ENCODE measurements at places on chromosomes 2 and 18.

- no peak for DNase-seq
Measured at GRCh38 chr2:100739735-100740432, 80.1 kb upstream of the NPAS2 start.

DNA sequence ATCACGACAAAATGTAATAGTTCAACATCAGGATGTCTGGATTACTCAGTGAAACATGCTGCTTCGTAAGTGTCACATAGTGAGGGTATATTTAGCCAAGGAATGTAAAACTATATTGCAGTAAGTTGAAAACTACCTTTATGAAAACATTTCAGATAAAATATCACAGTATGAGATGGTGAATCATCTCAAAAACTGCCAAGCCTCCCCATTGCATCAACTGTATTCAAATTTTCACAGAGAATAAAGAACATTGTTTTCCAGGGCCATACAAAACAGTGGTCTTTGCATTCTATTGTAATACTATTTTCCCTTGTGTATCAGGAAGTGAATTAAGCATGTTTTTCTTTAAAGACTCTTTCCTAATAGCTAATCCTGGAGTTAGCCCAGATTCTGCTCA lies 47.6 kb upstream of the MSTN start:
- DNase-seq: no peak

DNA sequence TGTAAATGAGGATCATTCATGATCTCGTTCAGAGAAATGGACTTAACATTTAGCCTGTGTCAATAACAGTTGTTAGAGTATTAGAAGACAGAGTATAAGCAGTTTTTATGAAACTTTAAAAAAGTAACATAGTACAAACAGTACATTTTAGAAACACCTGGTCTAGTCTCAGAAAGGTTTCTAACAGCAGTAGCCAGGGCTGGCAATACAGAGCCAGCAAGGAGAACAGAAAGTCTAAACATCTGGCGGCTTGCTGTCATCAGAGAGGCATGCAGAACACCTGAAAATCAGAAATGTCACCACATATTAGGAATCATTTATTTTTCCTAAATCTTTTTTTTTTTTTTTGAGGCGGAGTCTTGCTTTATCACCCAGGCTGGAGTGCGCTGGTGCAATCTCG lies 50.1 kb downstream of the RPL31 start:
- DNase-seq: no peak

- no peak for DNase-seq
Measured at GRCh38 chr2:19574778-19575260, 216.4 kb upstream of the OSR1 start.

DNA sequence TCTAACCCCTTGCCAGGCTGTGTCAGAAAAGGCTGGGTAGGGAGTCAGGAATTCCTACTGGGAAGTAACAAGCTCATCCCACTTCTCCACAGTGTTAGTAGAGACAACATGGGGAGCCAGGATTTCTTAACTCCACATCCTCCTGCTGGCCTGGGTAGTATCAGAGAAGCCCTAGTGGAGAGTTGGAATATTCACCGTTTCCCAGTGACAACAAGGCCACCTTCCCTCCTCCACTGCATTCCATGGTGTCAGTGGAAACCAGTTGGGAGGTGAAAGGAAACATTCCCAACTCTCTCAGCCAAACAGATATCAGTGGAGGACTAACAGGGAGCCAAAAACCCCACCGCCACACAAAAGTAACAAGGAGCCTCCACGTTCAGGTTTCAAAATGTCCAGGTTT lies 41.2 kb downstream of the SRD5A2 start:
- DNase-seq: no peak

DNA sequence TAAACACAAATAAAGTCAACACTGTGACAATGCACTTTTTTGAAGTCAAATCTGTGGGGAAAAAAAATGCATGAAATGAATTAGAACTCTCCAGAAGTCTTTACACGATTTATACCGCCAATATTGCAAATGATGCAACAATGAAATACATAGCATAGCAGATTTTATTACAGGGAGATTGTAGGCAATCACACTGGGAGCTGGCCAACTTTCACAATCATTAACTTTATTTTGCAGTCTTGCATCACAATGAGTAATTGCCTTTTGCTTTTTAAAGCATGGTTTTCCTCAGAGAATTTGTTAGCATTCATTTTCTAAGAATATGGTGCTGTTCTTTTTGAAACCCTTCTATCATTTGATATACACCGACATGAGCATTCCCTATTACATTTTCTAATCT lies 366.4 kb upstream of the FSIP2 start:
- DNase-seq: no peak

DNA sequence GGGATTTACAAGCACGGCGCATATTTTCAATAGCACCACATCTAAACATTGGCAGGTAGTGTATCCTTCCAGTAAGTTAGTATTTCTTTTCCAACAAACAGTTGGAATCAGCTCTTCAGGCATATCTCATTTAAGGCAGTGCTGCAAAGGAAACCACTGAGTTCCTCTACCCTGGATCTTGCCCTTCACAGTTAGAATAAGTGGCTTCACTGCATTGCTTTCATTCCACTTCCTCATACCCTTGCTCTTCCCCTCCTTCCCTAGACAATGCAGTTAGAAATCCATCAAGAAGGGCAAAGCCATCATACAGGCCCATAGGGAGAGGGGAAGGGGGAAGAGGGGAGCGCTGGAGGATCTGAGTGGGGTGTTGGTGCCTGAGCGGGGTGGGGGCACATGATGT lies 173.7 kb downstream of the FBXO15 start:
- no peak for DNase-seq

GRCh38 chr2:37529830-37530415 lies 141.5 kb downstream of the CDC42EP3 start:
- DNase-seq: no peak

DNA sequence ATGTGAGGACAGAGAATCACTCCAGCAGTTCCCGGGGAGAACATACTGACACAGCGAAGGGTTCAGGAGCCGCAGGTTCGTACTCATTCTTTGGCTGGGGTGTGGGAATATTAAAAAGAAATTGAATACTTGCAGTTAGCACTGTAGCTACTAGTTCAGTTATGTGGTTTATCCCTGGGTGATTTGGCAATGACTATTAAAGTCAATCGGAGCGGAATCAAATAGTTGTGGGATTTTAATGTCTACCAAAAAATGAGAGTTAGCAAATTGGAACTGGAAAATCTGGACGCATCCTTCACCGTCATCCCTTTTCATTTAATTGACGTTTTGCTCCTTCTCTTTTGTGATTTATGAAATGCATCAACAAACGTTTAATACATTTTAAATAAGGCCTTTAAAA lies 50.8 kb downstream of the GBX2 start:
- no peak for DNase-seq

DNA sequence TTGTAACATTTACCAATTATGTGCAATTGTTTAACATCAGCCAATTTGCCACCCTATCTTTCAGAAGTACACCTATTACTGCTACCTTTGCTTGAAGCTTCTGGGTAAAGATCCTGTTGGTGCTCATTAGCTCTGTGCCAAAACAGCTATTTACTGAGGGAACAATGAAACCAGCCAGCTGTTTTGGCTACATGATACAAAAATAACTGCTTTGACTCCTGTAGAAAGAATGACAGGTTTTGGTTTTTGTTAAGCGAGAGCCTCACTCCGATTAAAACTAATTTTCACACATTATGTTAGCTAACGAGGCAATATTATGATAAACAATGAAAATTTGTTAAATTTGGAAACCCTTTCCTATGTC lies 907.0 kb downstream of the EPHA4 start:
- no peak for DNase-seq

- DNase-seq: no peak
Measured at GRCh38 chr2:62966991-62967390, 83.6 kb upstream of the OTX1 start.

GRCh38 chr2:235538981-235539380 lies 45.1 kb downstream of the AGAP1 start:
- DNase-seq: no peak

DNA sequence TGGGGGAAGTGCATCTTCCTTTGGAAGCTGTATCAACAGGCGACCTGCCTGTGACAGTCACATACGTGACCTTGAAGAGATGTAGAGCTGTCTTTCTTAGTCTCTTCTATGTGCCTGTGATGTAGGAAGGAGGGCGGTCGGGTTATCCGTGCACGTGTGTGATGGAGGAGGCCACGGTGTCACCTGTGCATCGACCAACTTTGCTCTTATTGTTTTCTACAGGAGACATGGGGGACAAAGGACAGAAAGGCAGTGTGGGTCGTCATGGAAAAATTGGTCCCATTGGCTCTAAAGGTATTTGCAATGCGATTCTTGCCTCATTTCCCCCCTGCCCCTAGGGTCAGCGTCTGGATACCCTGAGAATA lies 20.7 kb upstream of the ALLC start:
- DNase-seq: peak; percentile 35

DNA sequence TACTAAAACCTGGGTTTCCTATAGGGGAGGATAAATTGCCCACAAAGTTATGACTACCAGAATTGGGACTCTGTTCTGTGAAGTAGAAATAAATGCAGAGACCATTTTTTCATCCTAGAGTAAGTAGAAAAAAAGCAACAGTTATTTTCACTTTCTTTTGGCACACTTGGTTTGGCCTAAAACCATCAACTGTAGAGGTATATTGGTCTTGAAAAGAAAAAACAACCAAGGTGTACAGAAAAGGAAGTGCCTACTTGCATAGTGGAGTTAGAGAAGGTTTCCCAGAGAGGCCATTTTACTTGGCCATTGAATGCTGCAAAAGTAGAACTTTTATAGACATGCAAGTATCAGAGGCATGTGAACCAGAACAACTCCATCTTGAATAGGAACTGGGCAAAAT lies 89.4 kb upstream of the TACR1 start:
- DNase-seq: no peak

- peak; percentile 68 for DNase-seq
Measured at GRCh38 chr18:80210312-80211083, 36.8 kb downstream of the PARD6G start.

DNA sequence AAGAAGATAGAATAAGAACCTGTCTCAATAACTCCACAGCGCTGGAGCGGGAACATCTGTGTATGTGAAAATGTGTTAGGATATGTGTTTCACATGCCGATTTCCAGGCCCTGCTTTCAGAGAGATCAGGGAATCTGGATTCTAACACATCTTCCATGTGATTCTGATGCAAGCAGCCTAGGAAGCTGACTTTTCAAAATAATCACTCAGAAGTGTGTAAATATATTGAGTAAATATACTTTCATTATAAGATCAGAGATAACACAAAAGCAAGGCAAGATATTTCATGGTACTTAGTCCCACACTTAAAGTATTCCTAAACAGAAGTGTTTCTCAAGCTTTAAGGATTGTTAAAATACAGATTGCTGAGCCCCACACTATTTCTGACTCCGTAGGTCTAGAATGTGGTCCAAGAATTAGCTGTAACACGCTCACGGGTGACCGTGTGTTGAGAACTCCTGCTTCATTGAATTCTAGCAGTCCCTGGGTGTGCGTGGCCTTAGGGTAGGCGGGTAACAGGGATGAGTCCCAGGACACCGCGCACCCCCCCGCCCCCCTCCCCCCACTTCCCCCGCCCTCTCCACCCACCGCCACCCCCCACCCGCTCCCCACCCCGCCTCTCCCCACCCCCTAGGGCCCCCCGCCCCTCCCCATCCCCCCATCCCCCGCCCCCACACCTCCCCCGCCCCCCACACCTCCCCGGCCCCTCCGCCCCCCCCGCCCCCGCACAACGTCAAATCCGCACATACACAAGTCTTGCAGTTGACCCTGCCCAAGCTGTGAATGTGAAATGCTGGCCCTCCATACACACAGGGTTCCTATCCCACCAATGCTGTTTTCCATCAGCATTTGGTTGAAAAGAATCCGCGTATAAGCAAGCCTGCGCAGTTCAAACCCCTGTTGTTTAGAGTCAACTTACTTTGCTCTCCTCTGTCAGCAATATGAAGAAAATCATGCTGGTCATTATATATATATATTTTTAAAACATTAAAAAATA lies 94.2 kb upstream of the SLC39A10 start:
- DNase-seq: no peak

DNA sequence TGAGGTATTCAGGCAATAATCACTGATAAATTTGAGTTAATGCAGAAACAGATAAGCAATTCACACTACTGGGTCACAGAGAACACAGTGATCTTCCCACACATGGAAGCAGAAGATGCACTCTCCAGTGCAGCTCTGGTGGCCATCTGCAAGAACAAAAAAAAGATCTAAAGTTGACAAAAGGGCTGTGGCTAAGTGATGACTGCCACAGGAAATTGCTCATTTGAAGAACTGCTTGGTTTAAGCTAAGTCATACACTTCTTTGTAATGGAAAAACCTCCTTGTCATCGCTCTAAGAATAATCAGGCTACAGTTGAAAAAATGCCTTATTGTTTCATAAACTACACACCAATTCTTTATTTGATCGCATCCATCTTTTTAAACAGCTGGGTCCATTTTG lies 115.1 kb downstream of the DTNB start:
- DNase-seq: no peak

DNA sequence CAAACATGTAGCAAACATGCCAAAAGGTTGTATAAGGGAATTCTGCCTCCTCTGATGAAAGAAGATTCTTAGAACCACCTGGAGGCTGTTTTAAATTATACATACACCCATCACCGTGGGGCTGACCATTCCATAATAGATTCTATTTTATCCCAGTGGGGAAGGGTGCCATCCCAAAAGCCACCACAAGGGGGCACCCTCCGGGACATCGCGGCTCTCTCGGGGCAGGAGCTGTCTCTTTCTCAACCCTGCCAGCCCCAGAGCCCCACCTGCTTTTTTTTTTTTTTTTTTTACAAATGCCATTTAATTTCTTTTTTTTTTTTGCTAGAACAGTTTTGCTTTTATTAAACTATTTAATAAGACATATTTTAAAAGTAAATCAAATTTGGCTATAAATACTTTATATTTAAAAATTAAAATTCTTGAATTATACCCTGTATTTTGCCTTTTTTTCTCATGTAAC lies 8.6 kb upstream of the MTCL1 start:
- peak; percentile 78 for DNase-seq

DNA sequence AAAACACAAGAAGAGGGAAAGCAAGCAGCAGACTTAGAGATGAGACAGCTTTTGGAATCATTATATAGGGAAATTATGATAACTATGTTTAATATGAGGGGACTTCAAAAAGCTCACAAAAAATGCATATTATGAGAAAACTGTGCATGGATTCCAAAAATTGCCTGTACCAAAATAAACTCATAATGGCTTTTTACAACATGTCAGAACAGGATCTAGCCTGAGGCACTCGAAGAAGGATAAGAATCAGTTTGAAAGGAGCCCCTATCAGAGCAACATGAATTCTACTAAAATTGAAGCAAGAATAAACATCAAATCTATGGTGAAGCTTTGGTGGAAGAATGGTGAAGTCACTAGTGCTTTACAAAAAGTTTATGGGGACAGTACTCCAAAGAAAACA lies 187.4 kb downstream of the RDH14 start:
- no peak for DNase-seq

- no peak for DNase-seq
Measured at GRCh38 chr2:127642706-127643438, 3.1 kb upstream of the GPR17 start.

Measured in islet precursor cell (in vitro differentiated cells).